Activated T-cell treated with anti-CD3 and anti-CD28 coated beads, Interleukin-2, amount 50 U/mL, for 48 hours (primary cell): ENCODE measurements at places on chromosomes 16 and 17.
A peak's percentile ranks its signal among the peaks of the same experiment; 100 is the strongest.

DNA sequence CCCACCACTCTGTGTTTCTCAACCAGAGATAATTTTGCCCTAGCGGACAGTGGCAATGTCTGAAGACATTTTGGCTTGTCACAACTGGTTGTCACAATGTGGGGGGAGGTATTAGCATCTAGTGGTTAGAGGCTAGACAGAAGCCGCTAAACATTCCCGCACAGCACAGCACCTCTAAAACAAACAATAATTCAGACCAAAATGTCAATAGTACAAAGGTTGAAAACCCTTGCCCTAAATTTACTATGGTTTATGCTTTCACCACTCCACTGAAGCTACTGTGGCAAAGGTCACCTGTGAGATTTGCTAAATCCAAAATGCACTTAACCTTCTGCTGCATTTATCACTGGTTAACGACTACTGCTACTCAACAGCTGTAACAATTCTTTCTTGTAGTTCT is 14.1 kb downstream of the NUP88 start:
- DNase-seq = no peak

DNA sequence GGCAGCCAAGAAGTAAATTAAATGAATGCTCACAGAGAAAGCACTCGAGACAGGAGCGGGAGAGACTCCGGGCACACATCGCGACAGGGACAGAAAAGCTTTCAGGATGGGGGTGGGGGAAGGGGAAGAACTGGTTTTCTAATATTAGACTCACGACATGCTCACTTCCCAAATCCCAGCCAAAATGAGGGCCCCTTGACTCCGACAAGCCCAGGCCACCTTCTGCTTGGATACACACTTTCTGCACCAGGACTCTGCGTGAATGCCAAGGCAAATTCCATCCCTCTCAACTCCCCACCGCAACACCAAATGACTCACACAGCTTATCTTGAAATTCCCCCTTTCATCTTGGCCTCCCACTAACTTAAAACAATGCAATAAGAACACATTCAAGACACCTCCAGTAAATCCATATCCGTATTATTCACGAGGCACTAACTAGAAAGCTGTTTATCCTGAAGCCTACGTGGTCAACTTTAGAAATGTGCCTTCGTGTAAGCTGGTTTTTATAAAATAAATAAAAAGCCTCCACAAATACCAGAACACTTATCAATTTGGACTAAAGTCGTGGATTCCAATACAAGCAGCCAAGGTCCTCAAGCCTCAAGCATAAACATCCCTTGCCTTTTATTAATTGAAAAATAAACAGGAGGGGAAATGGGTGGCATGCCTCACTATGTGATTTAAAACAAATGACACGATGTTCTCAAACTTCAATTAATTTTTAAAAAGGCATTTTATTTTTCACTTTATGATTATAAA is 46.1 kb downstream of the NXN start:
- DNase-seq = no peak

GRCh38 chr16:48365025-48365600 is 20.1 kb downstream of the SIAH1 start:
- DNase-seq = no peak

GRCh38 chr16:54657058-54657708 is 273.5 kb upstream of the IRX5 start:
- DNase-seq = no peak

DNA sequence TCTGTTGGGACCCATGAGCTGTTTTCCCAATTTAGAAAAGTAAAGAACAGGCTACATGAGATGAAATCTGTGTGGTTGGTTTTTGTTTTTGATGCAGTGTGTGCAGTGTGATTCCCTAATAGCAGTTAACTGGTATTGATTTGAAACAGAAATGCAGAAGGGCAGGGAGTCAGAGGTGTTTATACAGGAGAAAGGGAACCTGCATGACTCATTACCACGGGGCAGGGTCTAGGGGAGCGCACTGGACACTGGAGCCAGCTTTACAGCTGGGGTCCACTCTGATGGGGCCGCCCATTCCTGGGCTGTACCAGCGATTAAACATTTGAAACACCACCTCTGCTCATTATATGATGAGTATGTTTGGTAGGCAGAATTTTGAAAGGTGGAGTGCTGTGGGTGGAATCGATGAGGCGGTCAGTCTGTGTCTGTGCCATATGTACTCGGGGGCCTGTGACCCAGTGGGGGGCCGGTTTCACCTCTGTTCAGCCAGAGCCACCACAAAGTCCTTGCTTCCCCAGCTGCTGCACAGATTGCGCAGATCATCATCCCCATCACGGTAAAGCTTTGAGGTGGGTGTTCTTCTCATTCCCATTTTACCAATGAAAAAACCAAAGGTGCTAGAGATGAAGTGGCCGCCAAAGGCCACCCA is 142.5 kb downstream of the CMIP start:
- DNase-seq = no peak

DNA sequence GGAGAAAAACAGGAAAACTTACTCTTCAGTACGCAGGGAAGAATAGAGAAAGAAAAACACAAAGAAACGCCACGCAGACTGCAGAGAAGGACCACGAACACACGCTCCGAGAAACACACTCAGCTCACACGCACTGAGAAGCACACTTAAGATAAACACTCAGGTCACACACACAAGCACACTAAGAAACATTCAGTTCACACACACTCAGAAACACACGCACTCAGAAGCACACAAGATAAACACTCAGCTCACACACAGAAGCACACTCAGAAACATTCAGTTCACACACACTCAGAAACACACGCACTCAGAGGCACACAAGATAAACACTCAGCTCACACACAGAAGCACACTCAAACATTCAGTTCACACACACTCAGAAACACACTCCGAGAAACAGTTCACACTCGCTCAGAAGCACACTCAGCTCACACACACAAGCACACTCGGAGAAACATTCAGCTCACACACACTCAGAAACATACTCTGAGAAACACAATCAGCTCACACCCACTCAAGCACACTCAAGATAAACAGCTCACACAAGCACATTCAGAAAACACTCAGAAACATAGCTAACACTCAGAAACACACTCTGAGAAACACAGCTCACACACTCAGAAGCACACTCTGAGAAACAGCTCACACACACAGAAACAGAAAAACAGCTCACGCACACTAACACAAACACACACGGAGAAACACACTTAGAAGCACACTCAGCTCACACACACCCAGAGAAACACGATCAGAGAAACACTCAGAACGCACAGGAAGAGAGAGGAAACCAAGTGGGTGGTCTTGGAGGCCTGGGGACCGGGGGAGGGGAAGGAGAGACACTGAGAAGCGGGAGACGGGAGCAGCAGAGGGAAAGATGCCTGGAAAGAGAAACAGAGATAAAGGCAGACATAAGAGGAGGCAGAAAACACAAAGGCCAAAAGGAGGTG is 908 bp downstream of the TMEM98 start:
- DNase-seq = no peak

DNA sequence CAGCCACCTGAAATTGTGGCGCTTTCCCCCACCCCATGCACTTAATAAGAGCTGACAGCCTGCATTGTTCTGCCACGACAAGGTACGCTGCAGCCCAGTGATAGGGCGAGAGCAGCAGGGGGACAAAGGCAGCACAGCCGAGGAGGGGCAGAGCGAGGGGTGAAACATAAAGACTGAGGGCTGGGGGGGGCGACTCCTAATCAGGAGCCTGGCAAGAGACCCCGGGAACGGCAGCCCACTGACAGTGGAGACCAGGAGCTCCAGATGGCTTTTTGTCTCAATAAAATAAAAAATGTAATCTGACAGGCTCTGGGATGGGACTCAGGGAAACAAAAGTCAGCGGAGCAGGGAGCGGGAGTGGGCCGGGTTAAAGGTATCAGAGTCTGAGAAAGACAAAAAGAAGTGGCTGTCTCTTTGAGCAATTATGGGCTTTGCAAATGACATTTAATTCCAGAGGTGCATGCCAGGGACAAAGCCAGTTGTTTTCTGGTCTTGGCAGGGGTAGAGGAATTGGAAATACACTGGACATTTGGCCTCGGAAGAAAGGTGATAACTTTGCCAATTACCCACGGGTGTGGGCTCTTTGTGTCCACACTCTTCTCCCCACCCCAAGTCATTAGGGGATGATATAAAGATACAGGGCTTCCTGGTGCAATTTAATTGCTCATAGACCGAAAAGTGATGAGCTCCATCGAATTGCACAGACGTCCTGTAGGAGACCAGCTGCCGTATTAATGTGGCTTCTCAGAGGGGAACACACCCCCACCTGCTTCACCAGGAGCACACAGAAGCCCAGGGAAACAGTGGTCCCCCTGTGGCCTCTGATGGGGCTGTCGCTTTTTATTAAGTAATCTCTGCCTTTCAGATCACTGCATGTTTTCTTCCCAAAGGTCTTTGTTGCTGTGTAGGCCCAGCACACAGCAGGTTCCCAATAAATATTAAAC is 17.6 kb upstream of the CCDC182 start:
- DNase-seq = no peak

DNA sequence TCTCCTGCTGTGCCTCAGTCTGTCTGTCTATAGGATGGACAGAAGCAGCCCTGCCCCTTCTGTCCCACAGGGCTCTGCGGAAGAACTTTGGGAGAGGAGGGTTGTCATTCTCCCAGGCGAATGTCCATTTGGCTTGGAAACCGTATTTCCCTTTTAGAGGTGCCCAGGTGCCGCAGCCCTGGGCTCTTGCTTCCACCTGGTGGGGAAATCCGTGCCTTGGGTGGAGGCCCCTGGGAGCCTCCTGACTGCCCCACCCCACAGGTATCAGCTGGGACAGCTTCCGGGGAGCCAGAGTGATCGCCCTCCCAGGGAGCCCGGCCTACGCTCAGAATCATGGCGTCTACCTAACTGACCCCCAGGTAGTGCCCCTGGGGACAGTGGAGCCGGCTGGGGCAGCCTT is 12.7 kb downstream of the FCSK start:
- DNase-seq = no peak

- DNase-seq = no peak
Measured at GRCh38 chr17:79395545-79395944, 215.3 kb downstream of the RBFOX3 start.

GRCh38 chr17:28912281-28912937 is 9.5 kb upstream of the DHRS13 start:
- peak; percentile 44 for DNase-seq

- DNase-seq = no peak
Measured at GRCh38 chr16:84427553-84427952, 59.2 kb downstream of the ATP2C2 start.

DNA sequence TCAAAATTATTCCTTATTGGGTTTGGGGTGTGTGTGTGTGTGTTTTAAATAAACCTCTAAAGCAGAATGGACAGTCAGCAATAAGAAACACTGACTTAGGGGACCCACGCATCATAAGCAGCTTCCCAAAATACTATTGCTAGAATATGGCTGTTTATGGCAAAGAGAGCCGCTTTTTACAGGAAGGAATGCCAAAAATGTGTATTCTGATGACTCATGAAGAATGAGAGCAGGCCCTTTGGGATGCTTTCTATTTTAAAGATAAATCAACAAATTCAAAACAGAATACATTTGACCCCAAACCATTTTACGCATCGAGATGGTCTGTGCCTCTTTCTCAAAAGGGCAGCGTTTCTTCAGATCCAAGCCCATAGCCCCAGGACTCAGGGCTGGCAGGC is 37.5 kb downstream of the ARHGAP17 start:
- DNase-seq = no peak

DNA sequence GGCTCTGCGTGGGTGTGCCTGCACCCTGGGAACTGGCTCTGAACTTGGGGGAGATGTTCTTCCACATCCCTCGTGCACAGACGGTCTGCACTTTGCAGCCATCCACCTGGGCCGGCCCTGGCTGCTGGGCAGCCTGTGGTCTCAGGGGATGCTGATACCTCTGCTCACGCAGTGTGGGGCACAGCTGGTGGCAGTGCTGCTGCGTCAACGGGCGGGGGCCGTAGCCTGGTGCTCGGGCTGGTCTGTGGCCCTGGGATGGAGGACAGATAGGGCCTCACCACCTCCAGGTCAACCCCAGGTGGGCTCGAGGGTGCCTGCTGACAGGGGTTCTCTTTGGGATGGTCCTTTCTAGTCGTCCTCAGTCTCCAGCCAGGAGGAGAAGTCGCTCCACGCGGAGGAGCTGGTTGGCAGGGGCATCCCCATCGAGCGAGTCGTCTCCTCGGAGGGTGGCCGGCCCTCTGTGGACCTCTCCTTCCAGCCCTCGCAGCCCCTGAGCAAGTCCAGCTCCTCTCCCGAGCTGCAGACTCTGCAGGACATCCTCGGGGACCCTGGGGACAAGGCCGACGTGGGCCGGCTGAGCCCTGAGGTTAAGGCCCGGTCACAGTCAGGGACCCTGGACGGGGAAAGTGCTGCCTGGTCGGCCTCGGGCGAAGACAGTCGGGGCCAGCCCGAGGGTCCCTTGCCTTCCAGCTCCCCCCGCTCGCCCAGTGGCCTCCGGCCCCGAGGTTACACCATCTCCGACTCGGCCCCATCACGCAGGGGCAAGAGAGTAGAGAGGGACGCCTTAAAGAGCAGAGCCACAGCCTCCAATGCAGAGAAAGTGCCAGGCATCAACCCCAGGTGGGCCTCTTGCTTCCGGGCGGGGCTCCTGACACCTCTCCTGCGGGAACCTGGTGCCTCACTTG is 36.3 kb downstream of the TSC2 start:
- DNase-seq = no peak

GRCh38 chr16:87076950-87077749 is 240.0 kb downstream of the C16orf95 start:
- peak; percentile 48 for DNase-seq

- peak; percentile 87 for DNase-seq
Measured at GRCh38 chr17:57243171-57243622, 13.1 kb upstream of the MSI2 start.

DNA sequence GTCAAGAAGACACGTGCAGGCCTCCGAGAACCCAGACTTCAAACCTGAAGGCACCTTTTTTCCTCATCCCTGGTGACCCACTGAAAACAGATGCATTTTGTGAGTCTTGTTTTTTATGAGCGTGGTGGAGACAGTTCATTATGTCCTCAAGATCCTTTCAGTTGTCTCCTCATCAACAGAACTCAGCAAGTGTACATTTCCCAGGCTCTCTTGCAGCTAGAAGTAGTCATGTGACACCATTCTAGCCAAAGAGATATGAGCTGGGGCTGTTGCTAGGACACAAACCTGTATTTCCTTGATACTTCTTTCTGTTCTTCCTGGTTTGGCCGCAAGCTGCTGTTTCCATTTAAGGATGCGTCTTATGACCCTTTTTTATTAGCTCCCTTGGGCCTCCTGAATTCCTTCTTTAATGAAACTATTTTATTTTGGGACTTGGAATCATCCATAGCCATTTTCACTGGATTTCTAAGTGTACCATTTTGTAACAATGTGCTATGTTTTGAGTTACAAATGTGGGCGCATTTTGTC is 135.7 kb upstream of the FOXF1 start:
- DNase-seq = no peak
